ENCODE measurements at places on chromosomes 7 and 10.

GRCh38 chr7:22668971-22669401, 58.0 kb upstream of the IL6 start:
- no peak for DNase-seq

- peak; percentile 53 for DNase-seq
These were observed 10.7 kb downstream of the TSPAN14 start for GRCh38 chr10:80464557-80465450.

GRCh38 chr10:75195035-75195763, 15.4 kb upstream of the VDAC2 start:
- peak; percentile 73 for DNase-seq

GRCh38 chr10:132117636-132118190, 52.0 kb downstream of the JAKMIP3 start:
- DNase-seq, result no peak

- no peak for DNase-seq
These were observed 37.7 kb downstream of the CNPY1 start for GRCh38 chr7:155508376-155509358.

- DNase-seq, result peak; percentile 57
These were observed 177.1 kb downstream of the DGKI start for GRCh38 chr7:137669706-137670105.

DNA sequence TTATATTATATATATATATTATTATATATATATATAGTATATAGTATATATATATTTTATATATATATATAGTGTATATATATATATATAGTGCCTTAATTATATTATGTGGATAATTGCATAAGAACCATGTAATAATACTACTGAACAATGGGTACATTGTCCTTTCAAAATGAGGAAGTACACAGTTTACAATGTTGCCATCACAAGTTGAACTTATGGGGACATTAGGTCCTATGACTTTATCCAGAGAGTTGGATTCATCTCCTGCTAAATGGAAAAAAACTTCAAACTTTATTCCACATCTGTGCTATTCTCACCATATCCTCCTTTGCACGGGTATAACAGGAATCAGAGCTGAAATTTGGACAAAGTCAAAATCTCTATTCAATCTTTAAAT, 105.0 kb upstream of the AGR3 start:
- DNase-seq, result no peak

- no peak for DNase-seq
These were observed 206.5 kb upstream of the CNTNAP2 start for GRCh38 chr7:145909991-145910513.

DNA sequence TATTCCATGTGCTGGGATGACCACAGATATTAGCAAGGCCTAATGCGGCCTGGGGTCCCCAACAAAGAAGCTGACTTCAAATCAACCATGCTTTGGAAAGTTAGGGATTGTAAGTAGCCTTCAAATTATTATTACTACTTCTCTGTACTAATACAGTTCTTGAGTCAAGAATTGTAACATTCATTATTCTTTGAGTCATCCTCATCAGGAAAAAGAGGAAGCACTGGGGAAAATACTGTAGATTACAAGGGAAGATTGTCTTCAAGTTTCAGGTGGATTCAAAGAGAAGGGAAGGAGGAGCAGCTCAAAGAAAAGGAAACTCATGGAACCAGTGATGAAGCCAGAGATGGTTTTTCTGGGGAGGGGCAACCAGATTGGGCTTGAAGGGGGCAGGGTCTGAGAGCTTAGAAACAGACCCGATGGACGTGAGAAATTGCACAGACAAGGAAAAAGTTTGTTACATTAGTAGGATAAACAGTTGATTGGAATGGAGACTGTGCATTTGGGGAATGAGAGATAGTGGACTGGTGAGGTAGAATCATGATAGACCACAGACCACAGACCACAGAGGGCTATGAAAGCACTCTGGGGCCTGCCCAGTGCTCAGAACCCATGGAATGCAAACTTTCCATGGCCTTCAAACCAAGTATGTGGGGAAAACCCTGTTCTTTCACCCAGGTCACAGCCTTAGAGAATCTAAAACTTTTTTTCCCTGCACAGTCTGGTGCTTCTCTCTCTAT, 209.9 kb downstream of the ZNF365 start:
- peak; percentile 99 for DNase-seq

DNA sequence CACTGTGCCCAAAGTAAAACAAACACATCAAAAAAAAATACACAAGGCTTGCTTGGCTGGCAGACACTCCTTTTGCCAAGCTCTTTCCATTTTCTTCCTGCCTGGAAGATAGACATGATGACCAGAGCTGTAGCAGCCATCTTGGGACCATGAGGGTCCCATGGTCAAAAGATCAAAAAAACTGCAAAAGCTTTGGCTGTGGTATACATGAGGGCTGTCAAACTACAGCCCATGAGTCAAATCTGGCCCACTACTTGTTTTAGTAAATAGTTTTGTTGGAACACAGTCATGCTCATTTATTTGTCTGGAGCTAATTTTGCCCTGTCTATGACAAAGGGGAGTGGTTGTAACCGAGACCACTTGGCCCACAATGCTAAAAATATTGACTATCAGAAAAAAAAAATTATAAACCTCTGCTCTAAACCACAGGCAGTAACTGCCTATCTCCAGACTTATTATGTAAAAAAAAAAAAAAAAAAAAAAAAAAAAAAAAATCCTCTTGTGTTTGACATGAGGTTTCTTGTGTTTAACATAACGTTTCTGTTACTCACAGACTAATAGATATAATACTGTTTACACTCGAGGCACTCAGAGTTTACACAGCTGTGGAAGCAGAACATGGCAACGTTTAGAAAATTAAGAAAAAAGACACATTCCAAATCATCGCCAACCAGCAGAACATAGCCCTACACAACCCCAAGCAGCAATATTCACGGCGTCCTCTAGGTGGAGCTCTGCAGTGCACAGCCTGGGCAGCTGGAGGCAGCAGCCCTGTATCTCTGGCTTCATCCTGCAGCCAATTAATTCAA, 36.9 kb downstream of the ASB13 start:
- DNase-seq, result peak; percentile 80

DNA sequence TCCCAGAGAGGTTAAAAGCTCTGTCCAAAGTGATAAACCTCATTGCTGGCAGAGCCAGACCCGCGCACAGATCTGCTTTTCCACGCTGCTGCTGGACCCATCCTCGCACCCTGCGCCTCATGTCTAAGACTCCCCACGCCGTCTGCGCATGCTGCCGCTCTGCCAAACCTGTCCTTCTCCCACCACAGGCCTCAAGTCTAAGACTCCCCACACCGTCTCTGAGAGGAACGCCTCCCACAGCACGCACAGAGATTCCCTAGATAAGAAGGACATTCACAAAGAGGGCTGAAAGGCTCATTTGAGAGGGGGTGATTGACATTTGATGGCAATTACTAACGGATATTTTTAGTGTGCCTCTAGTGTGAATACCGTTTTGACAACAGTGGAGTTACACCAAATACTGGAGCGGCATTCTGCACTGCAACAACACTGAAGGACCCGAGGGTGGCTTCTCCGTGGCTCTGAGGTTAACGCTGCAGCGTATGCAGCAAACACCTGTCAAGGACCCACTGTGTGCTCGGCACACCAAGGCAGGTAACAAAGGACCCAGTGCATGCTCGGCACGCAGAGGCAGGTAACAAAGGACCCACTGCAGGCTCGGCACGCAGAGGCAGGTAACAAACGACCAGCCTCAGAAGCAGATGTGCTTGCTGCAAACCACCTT, 231.4 kb downstream of the DNAJB6 start:
- no peak for DNase-seq

GRCh38 chr7:152313217-152313616, 122.6 kb downstream of the KMT2C start:
- no peak for DNase-seq

- DNase-seq, result no peak
These were observed 34.9 kb downstream of the ASAH2 start for GRCh38 chr10:50216418-50216817.

- no peak for DNase-seq
These were observed 133.4 kb upstream of the PFKP start for GRCh38 chr10:2933924-2934323.

DNA sequence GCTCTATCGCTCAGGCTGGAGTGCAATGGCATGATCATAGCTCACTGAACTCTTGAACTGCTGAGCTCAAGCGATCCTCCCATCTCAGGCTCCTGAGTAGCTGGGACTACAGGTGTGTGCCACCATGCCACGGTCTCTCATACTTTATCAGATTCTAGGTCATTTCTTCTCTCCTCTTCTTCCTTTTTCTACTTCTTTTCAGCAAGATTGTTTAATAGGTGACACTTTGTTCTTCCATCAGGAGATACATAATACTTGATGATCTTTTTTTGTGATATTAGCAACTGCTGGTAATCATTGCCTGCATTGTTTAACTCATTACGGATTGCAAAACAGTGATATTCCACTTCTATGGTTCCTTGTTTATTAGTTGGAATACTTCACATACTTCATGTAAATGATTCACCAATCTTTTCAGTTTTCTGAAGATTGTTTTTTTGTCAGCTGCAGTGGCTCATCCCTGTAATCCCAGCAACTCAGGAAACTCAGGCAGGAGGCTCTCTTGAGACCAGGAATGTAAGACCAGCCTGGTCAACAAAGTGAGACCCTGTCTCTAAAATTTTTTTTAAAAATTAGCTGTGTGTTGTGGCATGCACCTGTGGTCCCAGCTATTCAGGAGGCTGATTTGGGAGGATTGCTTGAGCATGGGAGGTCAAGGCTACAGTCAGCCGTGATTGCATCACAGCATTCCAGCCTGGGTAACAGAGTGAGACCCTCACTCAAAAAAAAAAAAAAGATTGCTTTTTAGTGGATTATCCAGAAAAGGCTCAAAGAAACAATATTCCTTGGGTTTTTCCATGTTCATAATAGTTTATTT, 36.2 kb upstream of the CHST3 start:
- DNase-seq, result peak; percentile 73

DNA sequence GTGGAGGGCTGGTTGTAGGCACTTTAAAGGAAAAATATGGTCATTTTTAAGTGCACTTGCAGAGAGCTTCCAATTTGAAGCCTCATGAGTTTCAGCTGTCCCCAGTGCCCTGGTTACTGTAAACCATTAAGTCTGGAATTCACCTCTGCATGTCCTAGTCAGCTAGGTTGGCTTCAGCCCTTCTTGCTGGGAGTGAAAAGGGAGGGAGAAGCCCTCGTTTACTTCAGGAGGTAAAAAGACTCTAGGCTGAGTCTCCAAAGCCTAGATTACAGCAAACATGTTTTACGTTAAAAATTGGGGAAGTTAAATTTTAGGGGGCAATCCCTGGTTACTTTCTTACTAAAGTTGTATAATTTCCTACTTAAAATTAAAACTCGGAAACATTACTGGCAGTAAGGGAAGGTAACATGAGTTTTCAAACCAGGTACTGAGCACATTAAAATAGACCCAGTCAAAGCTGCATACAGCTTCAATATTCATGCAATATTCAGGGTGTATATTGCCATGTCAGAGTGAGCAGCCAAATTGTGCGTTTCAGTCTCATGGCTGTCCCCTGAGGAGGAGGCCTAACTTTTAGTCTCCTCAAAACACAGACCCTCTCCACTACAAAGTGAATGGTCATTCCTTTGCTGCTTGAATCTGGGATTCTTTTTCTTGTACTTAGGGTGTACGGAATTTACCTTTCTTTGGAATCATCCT, 156.7 kb downstream of the PRKG1 start:
- no peak for DNase-seq

GRCh38 chr7:17502213-17503060, 204.0 kb downstream of the AHR start:
- peak; percentile 37 for DNase-seq

- no peak for DNase-seq
These were observed 98.6 kb downstream of the FAM53B start for GRCh38 chr10:124645467-124646095.

DNA sequence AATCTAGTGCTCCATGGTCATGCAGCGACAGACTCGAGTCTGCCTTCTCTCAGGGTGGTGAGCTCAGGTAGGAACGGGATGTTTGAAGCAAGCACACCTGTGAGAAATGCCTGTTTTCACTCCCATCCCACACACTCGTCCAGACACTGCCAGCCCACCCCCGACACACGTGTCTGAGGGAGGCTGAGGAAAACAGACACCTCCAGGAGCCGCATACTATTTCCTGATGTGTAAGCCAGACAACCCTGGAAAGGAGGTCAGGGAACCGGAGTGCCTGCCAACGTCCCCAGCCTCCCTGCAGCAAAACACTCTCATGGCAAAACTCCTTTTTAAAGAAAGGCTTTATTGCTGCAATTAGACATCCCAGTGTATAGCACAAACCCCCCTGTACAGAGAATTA, 80.2 kb downstream of the ALOX5 start:
- DNase-seq, result no peak

DNA sequence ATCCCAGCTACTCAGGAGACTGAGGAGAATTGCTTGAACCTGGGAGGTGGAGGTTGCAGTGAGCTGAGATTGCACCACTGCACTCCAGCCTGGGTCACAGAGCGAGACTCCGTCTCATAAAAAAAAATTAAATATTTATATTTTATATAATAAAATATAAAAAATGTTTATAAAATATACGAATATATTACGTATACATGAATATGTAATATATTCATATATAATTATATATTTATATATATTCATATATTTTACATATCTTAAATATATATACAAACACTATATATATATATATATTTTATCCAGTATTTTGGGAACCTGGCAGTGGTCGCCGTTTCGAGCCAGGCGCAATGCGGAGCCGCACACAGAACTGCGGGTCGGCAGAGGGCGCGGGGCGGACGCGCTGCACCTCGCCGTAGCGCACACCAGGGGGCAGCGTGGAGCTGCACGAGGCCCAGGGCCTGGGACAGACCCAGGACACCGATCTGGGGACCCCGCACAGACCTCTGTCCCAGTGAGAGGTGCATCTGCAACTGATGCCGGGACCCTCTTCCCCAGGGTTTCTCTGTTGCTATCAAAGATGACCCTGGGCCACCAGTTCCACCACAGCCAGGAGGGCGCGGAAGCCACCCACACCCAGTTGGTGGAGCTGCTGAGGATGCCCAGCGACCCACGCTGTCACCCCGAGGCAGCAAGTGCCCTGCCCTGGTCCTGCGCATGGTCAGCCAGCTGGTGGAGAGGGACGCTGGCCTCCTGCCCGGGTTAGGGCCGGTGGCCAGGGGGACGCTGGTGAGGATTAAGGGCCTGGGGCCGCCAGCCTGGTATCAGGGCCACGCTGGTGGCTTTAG, 22.7 kb downstream of the AP5Z1 start:
- DNase-seq, result peak; percentile 15

DNA sequence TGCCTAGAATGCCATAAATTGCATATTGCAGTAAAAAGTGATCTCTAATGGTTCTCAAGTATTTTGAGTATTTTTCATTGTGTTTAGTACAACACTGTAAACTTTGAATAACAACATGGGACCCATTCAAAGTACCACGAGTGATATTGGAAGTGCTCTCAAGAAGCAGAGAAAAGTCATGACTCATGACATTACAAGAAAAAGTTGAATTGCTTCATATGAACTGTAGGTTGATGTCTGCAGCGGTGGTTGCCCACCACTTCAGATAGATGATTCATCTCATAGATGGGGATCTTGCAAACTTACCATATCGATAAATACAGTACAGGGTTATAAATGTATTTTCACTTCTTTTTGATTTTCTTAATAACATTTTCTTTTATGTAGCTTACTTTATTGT, 33.9 kb downstream of the ENTPD1 start:
- no peak for DNase-seq

GRCh38 chr10:53477313-53477675, 704.7 kb upstream of the MBL2 start:
- no peak for DNase-seq

GRCh38 chr10:93088466-93088865, 14.8 kb downstream of the CYP26A1 start:
- DNase-seq, result no peak

Data from AG10803 (cell line).